Psoas muscle (tissue), 8 donors: ENCODE measurements at places on chromosomes 5 and 9. TPM values are rescaled to one million over a fixed set of nuclear protein-coding genes. Genes with fewer than 3 reads are reported as not detected.

The SLCO4C1 gene
- 0.15 TPM for total RNA-seq

- DNase-seq: no peak
These were observed 203.6 kb upstream of the MVB12B start for GRCh38 chr9:126122901-126123616.

- DNase-seq: peak; percentile 9
These were observed 2.6 kb upstream of the UAP1L1 start for GRCh38 chr9:137074657-137075274.

- DNase-seq: no peak
These were observed 198.4 kb upstream of the SNX2 start for GRCh38 chr5:122576256-122577016.

The RPL7A gene
- 1,034 TPM for total RNA-seq

The HK3 gene
- 1.7 TPM for total RNA-seq

- DNase-seq: no peak
These were observed 69.3 kb downstream of the SGCD start for GRCh38 chr5:156396063-156396829.

- DNase-seq: peak; percentile 72
These were observed 733 bp downstream of the HSPA4 start for GRCh38 chr5:133052317-133053175.

DNA sequence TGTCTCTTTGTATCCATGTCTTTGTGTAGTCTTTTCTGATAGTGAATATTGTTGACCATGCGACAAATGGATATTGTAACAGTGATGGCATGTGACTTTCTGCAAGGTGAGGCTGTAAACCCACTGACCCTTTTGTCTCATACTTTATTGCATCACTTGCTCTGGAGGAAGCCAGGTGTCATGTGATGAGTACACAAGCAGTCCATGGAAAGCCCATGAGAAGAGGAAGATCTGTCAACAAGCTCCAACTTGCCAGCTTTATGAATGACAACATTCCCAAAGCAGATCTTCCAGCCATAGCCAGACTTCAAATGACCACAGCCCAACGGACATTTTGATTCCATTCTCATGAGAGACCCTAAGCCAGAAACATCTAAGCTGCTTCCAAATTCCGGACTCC lies 450.1 kb upstream of the ACTBL2 start:
- no peak for DNase-seq

DNA sequence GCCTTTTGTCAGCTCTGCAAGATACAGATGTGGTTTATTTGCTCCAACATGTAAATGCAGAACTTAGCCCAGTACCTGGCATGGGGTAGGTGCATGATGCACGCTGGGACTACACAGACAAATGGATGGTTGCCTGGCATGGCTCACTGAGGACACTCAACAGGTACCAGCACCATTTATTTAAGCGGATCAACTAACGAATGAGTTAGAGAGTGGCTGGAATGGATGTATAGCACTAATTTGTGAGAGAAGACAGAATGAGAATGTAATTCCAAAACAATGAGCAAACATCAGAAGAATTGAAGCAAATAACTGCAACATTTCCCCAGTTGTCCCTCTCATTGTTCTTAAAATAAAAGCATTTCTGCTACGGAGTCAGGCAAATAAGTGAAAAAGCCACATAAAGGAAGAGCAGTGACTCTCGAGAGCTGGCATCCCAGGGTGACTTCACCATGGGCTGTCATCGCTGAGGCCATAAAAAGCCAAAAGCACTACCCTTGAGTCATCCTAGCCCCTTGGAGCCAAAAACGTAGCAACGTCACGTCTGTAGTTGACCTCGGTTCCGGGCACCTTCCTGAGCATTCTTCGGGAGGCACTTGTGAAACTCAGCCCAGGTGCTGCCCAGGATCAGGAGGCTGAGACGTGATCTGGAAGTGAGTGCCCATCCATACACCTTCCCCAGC lies 290.3 kb downstream of the NSG2 start:
- DNase-seq: no peak

The PCDHGA10 gene
- 2.0 TPM for total RNA-seq

The MLANA gene
- not detected for total RNA-seq

The OLFM1 gene
- total RNA-seq: 7.7 TPM

- DNase-seq: no peak
These were observed 18.5 kb upstream of the UBAC1 start for GRCh38 chr9:135979547-135980166.

DNA sequence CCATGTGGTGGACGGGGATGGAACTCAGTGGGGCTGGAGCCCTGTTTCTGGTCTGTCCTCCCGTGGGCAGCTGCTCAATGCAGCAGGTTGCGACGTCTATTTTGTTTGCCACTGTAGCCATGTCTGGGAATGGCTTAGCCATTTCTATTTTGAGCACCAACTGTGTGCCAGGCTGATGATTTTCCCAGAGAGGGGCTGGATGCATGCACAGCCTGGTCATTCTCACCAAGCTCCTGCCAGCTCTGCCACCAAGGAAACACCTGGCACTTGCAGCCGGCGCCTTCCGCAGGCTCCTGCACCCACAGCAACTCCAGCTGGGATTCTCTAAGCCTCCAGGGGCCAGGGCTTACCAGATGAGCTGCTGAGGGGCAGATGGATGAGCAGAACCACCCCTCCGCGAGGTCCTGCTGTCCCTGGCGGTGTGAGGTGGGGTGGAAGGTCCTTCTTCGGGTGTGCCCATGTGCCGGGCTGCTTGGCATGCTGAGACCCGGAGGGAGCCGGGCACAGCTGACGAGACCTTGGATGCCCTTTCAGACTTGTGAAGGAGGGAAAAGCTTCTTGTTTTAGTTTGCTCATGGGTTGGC lies 151.2 kb downstream of the RXRA start:
- DNase-seq: peak; percentile 37

The PITX1 gene
- total RNA-seq: 42.7 TPM

GRCh38 chr5:148484651-148485050 lies 100.9 kb downstream of the FBXO38 start:
- DNase-seq: no peak

The COX7C gene
- 1,121 TPM for total RNA-seq

The SLC25A2 gene
- total RNA-seq: 0.19 TPM

The PIP5K1B gene
- 1.8 TPM for total RNA-seq

GRCh38 chr9:13330396-13331004 lies 51.0 kb upstream of the MPDZ start:
- DNase-seq: no peak

DNA sequence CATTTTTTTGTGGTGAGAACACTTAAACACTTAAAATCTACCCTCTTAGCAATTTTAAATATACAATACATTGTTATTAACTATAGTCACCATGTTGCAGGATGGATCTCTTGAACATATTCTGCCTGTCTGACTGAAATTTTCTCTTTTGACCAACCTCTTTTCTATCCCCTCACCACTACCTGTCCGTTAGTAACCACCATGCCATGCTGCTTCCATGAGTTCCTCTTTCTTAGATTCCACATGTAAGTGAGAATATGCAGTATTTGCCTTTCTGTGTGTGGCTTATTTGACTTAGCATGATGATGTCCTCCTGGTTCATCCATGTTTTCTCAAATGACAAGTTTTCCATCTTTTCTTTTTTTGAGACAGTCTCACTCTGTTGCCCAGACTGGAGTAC lies 48.5 kb upstream of the NAA35 start:
- no peak for DNase-seq

GRCh38 chr5:171420431-171421241 lies 1.2 kb downstream of the FGF18 start:
- peak; percentile 90 for DNase-seq

DNA sequence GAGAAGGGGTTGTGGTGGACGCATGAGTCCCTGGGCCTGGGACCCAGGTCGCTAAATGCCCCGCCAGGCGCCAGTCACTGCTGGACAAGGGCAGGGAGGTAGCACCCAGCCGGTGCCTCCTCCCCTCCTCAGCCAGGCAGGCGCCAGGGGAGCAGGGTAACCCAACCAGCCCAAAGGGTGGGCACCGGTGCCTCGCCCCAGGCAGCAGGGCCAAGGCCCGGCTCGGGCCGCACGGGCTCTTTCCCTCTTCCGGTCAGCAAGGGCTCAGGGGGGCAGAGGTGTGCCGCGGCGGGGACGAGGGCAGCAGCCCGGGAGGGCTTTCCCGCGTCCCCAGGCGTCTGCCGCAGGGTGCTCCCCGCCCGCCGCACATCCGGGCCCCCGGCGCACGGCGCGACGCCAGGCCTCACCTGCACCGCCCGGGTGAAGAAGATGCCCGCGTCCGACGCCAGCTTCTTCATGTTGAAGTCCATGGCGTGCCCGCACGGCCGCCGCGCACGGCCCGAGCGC lies 393 bp downstream of the SH3GLB2 start:
- no peak for DNase-seq

GRCh38 chr5:114097570-114097969 lies 264.3 kb upstream of the KCNN2 start:
- DNase-seq: no peak

GRCh38 chr9:123645126-123645525 lies 284.8 kb downstream of the DENND1A start:
- no peak for DNase-seq

DNA sequence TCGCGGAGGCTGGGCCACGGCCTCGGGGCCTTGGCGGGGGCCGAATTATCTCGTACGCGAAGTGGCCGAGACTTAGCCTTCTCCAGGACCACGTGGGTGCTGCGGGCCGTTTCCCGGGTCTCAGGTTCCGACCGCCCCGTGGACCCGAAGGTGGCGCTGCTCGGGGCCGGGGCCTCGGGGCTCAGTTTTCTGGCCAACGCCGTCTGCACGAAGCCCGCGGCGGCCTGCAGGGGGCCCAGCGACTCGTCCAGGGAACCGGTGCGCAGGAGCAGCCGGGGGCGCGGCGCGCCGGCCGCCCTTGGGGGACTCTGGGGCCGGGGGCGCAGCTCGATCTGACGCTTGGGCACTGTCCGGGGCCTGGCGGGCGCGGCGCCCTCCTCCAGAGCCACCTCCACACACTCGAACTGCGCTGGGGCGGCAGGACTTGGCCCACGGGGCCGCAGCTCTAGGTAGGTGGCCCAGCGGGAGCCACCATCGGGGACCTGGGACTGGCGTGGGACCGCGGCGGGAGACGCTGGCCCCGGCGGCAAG lies 716 bp downstream of the PROB1 start:
- peak; percentile 81 for DNase-seq

The TRAF1 gene
- 1.1 TPM for total RNA-seq

DNA sequence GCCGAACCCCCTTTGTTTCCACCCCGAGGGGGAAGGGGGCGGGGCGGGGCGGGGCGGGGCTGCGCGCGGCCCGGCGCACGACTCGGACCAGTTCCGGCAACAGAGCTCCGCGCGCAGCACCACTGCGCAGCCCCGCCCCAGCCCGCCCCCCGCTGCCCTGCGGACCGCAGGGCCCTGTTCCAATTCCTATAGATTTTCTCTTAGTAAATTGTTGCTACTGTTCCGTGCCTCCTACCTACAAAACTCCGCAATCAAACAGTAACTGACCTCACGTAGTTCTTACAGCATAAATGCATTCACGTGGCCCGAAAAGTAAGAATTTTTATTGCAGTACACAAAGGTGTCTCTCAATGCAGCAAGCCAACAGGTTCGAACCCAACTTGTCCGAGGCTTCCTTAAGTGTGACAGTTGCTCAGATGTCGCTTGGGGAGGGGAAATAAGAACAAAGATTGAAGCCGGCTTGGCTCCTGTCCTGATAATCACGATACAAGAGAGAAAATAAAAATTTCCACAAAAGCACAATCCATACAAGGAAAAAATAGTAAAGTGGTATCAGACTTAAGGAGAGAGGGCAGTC lies 1.2 kb upstream of the RNF38 start:
- no peak for DNase-seq

DNA sequence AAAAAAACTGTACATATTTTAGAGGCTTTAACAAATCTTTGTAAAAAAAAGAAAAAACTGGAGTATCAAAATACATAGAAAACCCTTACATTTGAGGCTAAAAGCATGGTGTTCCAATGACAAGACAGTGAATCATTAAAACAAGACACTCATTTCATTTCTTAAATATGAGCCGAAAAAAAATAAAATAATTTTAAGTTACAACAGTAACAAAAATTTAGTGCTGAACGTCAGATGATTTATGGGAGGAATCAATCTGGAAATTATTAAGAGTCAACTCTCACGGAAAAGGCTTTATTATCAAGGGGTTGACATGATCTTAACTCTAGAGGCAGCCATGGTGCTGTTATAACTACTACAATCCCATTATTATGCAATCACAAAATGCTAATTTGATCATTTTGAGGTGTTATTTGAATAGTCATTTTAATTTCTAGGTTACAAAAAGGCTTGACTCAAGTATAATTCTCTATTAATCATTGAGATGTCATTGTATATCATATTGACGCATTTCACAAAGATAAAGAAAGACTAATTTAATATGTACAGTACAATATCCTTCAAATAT lies 51.9 kb downstream of the MAPKAP1 start:
- no peak for DNase-seq

DNA sequence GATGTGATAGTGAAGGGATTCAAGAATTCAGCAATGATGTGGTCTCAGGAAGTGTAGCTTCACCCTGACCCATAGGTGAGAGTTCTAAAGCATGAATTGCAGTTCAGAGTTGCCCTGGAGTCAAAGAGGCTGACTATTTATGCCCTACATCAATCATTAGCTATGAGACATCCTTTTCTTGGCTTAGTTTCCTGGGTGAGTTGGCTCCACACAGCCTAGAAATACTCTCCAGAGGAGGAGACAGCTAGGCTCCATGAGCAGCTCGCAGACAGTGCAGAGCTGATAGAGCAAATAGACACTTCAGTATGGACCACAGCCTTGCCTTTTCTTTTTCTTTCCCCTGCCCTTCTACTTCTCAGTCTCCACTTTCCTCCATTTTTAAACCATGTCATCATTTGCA lies 1651.8 kb downstream of the MAT2B start:
- no peak for DNase-seq

DNA sequence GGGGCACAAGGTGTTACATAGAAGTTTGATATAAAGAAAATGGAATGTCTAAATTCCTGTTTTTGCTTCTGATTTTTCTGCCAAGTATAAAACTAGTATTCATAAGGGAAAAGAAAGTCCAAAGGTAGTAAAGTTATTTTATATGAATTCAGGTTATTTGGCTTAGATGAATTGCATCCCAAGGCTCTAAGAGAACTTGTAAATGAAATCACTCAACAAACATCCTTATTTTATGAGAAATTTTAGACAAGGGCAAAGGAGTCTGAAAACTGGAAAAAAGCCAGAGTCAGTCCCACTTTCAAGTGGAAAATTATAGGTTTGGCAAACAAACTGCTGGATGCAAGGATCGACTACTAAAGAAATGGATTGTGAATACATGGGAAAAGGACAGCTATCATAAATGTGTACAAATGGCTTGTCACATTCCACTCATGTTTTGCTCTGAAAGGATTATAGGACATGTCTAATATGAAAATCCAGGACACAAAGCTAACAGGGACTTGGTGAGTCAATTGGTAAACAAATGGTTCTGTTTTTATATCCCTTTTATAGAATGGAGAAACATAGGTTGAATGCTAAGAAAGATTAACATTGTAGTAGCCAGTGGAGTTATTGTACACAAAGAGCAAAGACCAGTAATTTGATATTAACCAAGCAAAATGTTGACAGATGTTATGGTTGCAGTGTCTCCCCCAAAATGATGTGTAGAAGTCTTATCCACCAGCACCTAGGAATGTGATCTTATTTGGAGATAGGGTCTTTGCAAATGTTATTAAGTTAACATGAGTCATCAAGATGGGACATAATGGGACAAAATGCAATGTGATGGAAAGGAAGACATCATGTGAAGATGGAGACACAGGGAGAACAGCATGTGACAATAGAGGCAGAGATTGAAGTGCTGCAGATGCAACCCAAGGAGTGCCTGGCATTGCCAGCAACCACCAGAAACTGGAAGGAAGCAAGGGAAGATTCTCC lies 495.7 kb downstream of the TLE1 start:
- DNase-seq: no peak

GRCh38 chr5:149448831-149449714 lies 70.0 kb upstream of the IL17B start:
- DNase-seq: no peak

GRCh38 chr5:95846554-95847260 lies 24.2 kb upstream of the GLRX start:
- DNase-seq: peak; percentile 71

The DDX4 gene
- total RNA-seq: not detected
